ENCODE measurements at places on chromosomes 5 and 9.

DNA sequence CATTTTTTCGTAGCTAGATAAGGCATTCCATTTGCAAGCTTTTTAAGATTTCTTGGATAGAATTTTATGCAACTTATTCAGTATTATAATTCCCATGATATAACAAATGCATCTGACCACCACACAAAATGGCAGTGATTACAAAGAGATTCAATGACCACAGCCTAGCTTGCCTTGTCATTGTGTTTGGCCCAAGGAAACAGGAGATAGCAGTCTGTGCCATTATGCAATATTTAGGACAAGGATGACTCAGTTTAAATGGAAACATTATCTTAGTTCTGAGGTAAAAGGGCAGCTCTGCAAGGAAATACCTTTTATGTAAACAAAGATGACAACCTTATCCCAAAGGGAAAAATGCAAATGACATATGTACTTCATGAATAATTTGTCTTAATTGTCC is 89.8 kb downstream of the NUDT12 start:
- peak; percentile 21 for DNase-seq

- no peak for DNase-seq
These were observed 5.5 kb upstream of the MAML1 start for GRCh38 chr5:179727106-179727505.

DNA sequence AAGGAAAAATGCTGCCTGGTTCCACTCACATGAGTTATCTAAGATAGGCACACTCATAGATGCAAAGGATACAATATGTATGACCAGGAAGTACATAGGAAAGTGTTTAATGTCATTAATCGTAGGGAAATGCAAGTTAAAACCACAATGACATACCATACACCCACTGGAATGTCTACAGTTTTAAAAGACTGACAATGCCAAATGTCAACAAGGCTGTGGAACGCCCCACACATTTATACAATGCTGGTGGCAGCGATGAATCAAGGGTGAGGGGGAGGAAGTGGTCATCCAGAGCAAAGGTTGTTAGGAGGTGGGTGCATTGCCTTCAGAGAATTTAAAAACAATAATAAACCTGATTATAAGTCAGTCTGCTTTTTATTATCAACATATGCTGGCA is 437.8 kb downstream of the ARHGEF28 start:
- DNase-seq: no peak

DNA sequence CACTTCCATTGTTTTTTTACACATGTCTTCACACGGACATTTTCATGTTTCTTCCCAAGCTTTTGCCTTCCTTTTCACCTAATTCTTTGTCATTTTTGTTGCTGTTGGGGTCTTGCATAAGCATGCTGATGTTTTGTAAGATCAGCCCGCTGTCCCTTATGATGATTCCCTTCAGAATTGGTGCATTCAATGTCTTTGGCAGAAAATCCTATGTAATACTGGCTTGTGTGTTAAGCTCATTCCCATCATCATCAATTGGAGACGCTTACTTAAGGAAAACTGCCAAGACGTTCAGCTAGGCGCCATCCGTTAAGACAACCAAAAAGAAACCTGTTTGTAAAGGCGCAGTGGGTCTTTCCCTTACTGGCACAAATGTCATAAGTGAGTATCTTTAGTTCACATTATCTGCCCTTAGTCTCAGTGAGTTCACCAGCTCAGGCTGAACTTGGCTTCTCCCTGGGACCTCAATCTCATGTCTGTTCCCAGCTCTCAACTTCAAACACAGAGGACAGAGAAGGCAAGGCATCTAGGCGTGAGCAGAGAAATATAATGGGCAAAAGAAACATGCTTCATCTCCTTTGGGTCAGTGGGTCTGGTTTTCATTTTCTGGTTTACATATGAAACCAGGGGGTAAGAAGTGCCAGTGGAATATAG is 97.9 kb downstream of the EFNA5 start:
- DNase-seq: no peak

Data from umbilical cord (tissue), 2 donors.